ENCODE measurements at places on chromosomes 11 and 22.

DNA sequence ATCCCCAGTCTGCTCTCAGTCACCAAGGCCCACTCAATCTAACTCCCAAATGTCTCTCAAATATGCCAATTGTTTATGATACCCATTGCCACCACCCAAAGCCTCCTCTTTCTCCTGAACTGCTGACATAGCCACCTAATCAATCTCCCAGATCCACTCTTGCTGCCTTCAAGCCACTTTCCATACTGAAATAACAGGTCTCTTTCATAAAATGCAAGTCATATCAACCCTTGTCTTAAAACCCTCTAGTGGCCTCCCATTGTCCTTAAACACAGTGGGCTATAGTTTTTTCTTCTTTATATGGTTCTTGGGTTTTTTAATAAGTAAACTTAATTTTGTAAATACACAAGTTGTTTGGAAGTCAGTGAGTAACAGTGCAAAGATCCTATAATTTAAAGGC lies 155.2 kb upstream of the ZC3H12C start:
- no peak for DNase-seq

DNA sequence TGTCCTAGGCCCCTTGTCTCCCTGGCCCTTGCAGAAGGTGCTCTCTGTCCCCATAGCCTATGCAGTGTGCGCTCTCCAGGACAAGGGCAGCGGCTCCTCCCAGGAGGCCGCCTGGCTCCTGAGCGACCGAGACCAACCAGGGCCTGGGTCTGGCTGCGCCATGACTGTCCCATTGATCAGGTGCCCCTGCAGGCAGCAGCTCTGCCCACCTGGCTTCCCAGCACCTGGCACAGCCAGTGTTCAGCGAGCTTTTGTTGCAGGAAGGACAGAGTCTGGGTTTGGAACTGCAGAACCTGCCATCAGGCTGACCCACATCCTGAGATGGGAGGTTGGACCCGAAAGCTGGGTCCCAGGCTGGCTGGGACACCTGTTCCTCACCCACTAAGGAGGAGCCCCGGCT lies 1001.1 kb downstream of the BRD1 start:
- no peak for DNase-seq

GRCh38 chr11:113985906-113986305 lies 11.0 kb downstream of the HTR3A start:
- no peak for DNase-seq

- no peak for DNase-seq
Measured at GRCh38 chr11:28962502-28962901, 854.3 kb downstream of the METTL15 start.

DNA sequence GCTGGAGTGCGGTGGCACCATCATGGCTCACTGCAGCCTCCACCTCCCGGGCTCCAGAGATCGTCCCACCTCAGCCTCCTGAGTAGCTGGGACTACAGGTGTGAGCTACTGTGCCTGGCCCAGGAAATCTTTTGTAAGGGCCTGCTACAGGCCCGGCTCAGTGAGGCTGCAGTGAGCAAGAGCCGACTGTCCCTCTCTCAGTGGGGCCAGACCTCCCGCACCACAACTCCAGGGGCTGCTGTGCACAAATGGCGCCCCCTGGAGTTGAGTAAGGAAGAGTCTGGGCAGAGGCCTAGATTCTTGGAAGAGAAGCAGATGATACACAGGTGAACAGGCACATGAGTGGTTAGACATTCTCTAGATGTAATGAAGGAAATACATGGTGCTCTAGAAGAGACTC lies 7.0 kb downstream of the SERHL2 start:
- DNase-seq: no peak

DNA sequence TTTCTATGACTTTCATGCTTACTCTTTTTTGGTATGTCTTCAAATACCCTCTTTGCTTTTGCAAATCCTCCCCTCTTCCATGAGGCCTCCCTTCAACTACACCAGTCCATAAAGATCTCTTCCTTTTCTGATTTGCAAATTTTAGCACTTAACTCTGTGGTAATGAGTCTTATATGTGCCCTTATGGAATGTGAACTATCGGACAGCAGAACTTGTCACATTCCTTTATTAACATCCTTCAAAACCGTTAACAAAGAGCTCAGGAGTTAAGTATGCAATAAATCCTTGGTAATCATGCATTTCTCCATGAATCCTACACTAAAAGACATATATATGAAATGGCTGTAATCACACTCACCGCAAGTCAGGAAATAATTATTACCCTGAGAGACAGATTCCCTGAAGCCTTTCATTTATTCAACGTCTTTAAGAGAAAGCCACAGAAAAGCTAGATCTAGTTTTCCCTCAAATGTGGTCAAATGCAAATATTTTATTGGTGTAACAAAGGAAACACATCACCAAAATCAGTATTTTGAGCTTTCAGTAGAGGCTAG lies 7.4 kb downstream of the CLNS1A start:
- no peak for DNase-seq

GRCh38 chr11:128592454-128592853 lies 5.1 kb upstream of the ETS1 start:
- no peak for DNase-seq

GRCh38 chr22:44995715-44996114 lies 14.1 kb downstream of the PHF21B start:
- DNase-seq: no peak

- no peak for DNase-seq
Measured at GRCh38 chr11:32071811-32072210, 19.1 kb upstream of the RCN1 start.

- DNase-seq: no peak
Measured at GRCh38 chr11:41997844-41998401, 538.5 kb upstream of the LRRC4C start.

DNA sequence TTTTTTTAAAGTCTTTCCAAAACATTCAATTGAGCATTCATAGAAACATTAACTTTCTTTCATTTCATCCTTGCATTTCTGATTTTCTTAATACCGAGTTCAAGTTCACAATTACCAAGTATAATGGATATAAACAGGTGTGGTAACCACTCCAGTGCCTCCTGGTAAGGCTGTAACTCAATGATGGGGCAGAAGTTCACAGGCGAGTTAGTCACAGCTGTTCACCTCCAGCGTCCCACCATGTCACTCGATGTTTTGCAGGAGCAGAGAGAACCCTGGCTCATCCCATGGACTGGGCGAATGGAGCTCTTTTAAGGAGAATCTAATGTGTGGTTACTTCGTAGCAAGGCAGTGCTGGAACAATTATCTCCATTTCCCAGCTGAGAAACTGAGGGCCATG lies 94.4 kb upstream of the ALX4 start:
- peak; percentile 58 for DNase-seq

DNA sequence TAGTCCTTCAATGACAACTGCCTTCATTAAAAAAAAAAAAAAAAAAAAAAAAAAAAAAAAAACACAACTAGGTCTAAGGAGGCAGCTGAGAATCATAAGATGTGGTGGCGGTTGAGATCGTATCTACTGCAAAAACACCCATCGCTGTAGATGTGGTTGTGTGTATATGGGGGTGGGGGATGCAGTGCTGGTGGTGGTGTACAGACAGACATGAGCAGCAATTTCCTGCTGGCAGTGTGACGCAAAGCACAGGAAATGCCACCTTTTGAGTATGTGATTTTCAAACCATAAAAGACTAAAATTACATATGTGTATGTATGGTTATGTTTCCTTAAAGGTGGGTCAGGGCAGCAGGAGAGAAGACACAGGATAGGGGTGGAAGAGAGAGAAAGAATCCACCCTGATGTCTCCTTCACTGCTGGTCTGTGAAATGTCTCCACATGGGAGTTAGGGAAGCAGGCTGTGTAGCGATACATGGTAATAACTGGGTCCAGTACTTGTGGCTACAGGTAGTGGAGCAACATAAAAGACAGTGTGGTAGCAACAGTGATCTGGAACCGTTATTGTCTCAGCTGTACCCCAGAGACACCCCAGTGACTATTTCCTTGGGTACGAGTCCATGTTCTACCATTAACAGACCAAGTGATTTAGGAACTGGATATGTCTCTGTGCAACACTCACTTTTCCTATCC lies 57.9 kb downstream of the SYTL2 start:
- DNase-seq: no peak

- DNase-seq: no peak
Measured at GRCh38 chr11:46332568-46333393, 14.5 kb upstream of the DGKZ start.

DNA sequence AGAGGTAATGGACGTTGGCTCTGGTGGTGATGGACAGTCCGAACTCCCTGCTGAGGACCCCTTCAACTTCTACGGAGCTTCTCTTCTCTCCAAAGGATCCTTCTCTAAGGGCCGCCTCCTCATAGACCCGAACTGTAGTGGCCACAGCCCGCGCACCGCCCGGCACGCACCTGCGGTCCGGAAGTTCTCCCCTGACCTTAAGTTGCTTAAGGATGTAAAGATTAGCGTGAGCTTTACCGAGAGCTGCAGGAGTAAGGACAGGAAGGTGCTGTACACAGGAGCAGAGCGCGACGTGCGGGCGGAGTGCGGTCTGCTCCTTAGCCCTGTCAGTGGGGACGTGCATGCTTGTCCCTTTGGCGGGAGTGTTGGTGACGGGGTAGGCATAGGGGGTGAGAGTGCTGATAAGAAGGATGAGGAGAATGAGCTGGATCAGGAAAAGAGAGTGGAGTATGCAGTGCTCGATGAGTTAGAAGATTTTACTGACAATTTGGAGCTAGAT lies 6.1 kb downstream of the DGCR8 start:
- no peak for DNase-seq

DNA sequence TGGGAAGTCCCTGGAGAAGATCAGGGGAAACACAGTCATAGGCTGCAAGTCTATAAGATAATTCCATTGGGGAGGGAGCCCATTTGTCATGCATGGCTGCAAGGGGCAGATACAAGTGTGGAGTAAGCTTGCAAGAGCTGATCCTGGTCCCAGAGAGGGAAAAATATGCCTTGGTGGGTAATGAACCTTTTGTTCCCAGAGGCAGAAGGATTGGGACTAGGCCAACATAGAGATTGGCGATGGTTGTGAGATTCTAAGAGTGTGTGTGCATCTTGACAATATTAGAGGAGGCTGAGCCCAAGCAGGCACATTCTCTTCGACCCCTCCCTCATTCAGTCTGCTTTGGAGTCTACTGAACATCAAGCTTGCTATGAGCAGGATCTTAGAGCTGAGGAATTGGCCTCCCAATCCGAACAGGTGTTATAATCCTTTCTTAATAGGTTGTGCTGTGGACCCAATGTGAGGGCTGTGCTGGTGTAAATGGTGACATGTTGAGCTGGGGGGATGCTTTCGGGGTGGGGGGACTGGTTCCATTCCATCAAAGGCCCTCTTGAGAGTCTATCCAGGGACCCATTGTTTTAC lies 18.4 kb downstream of the MIAT start:
- DNase-seq: no peak

- DNase-seq: no peak
Measured at GRCh38 chr11:35330156-35330889, 89.0 kb downstream of the SLC1A2 start.

GRCh38 chr22:29470159-29470855 lies 9.7 kb upstream of the NEFH start:
- peak; percentile 77 for DNase-seq

DNA sequence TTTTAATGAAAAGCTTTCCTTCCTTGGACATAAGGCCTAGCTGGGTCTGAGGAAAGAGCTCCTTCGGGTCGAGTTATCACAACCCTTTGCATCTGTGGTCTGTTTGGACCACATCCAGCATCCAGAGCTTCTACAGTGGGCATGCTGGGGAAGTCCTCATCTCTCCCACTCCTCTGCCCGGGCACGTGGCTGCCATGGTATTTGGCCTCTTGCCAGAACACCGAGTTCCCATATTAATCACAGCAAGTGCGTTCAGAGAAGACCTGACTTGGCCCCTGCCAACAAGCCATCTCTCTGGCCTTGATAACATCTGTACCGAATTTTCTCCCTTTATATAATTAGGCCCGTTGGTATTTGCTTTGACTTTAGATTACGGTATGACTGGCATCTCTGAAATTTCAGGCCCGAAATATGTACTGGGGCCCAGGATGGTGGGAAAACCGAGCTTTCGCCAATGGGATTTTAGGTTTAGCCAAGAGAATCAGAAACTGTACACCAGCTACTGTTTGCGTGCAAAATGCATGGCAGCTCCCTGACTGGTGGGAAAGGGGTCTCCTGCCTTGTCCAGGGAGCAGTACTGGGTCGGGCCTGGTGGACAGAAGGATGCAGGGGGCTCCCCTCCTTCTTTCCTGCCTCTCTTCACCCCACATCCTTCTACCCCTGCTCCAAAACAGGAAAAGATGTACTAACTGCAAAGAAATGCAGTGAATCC lies 90.0 kb downstream of the MICAL2 start:
- no peak for DNase-seq

GRCh38 chr11:35615921-35616900 lies 2.0 kb upstream of the FJX1 start:
- peak; percentile 79 for DNase-seq

DNA sequence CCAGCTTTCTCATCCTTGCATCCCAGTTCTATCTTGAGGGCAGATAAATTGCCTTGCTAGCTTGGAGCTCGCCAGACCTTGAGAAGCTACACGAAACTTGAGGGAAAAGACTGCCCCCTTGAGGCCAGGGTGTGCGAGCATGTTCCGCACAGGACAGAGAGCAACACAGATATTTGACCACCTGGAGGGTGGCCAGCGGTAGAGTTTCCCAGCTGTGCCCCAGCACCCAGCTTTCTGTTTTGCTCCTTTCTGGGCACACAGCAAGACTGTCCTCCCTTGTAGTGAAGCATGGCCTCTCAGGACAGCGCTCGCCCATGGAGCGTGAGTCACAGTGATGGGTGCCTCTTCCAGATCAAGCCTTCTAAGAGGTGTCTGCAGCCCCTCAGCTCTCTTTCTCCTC lies 23.5 kb downstream of the SPATA19 start:
- no peak for DNase-seq

DNA sequence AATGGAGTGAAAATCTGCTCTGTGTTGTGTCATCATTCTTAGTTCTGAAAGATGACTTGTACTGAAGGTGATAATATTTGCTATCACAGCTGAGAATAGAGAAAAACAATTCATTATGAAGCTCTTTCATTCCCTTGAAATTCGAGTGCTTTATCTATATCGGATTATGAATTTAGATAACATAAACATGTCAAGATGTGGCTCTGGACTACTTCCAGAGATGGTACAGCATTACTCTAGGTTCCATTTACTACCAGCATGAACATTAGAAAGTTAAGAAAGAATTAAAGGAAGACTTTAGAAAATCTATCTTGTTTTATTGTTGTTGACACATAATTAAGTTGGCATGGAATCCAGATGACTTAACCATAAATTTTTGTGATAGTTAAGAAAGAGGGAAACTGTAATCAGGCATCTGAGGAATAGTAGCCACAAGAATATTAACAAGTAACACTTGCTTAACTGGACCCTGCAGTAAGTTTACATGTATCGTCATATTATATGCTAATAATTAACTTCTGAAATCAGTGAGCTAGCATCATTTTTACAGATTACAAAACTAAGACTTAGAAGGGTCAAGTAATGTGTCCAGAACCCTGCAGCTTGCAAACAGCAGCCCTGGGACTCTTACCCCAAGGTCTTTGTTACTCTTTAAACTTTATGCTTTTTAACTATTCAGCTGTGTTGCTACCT lies 182.6 kb downstream of the DDX10 start:
- no peak for DNase-seq

DNA sequence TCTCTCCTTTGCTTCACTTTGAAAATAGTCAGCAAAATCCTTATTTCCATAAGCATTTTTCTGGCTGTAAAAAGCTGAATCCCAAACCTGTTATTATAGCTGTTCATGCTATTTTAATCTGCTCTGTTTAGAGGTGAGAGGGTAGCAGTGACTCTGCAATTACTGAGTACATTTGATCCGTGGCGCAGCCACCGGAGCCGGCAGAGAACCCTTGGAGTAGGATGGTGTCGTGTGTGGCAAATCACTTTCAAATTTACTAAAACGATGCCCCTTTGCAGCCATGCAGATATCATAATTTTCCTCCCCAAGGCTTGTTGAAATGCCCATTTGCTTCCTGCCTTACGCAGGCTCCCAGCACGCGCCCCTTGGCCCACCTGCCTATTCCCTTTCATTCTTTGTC lies 69.6 kb downstream of the ZBTB16 start:
- no peak for DNase-seq

Measured in NCI-H2171 (cell line).